ENCODE measurements at places on chromosomes 6 and 20.

DNA sequence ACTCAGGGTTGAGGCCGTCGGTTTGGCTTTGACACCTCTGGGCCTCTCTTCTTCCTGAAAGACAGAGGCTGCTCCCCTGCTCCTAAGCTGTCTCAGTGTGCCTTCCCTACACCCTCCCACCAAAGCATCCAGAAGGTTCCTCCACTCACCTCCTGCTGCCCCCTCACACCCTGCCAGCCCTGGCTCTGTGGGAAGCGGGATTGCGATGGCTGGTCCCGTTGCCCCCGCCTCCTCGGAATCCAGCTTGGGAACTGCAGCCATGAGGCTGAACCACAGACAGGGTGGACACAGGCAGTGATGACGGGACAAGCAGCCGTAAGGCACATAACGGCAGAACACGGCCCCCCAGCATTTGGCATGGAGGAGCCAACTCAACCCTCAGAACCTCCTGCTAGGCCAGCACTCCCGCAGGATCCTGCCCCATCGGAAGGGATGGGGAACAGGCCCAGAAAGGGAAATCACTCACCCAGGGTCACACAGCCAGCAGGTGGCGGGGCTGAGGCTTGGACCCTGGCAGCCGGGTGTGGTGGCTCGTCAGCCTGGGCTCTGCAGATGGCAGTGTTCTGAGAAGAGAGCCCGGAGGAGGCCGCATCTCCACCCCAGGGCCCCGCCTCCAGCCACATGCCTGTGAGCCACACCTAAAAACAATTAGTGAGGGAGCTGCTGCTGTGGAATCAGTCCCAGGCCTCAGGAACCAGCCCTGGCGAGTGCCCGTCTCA lies 139.6 kb downstream of the PHACTR3 start:
- DNase-seq = no peak

DNA sequence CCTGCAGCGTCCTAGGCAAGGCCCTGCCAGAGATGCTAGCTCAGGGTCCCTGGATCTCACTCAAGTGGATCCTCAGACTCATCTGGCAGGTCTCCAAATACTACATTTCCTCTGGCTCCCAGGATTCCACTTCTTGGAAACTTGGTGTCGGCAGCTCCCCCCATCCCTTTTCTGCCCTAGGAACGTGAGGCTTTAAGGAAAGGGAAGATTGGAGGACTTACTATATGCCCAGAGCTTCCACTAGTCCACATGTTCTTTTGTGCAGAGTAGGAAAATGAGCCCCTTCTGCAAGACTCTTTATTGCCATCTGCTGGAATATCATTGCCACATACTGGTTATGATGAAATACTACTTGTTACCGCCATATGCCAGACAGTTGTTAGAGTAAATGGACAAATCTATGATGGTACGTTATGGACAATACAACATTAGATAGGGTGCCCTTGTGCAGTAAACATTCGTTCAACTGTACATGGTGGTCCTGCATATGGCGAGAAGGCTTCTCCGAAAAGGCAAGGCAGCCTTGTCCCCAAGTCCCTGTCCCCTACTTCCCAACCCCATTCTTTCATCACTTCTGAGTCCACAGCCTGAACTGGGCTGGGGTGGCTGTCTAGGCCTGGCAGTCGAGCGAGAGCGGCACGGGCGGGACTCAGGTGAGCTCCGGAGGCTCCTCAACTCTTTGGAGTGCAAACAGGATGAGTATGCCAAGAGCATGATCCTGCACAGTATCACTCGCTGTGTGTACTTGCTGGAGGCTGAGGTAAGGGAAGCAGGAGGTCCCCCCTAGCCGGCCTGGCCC lies 780 bp downstream of the ARMC12 start:
- no peak for DNase-seq

DNA sequence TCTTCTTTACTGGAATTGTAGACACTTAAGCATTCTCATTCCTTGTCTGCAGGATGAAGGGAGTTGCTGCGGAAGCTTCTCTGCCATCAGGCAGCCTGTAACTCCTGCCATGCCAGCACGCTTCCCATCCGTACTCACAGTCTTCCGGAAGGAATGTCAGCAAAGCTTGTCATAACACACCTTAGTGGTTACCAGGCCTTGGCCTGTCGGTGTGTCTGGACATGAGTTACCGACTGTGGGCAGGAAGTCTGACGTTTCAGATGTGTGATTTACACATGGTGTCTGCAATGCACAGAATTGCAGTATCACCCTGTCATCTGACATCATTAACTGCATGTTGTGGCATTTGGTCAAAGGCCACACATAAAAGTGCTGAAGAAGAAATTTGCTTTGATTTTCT lies 102.2 kb downstream of the SLC24A3 start:
- DNase-seq = no peak

GRCh38 chr20:3161316-3162079 lies 1.8 kb upstream of the FASTKD5 start:
- DNase-seq = no peak

DNA sequence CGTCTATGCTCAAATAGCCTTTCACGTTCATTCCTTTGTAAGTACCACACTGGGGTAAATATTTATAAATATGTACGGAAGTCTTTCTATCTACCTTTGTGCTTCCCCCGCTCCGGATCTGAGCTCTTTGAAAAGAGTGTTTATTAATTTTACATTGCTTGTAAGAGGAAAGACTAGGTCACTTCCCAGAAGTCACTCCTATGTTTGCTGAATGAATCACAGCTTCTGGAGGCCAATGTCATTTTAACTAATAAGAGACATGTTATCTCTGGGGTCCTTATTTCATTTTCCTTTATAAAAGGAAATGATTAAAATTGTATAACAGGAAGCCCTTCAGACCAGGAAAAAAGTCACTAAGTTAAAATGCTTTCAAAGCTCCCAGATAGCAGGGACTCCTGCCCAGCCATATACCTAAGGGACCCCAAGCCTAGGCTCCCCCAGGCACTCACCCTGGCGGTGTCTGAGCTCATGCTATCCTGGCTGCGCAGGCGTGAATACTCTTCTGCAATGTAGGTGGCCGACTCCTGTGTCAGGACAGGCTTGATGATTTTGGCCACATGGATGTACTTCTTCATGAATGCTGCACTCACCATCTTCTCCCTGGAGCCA lies 12.6 kb downstream of the MCM3 start:
- no peak for DNase-seq

- DNase-seq = no peak
Measured at GRCh38 chr6:45630801-45631200, 253.1 kb upstream of the SUPT3H start.

DNA sequence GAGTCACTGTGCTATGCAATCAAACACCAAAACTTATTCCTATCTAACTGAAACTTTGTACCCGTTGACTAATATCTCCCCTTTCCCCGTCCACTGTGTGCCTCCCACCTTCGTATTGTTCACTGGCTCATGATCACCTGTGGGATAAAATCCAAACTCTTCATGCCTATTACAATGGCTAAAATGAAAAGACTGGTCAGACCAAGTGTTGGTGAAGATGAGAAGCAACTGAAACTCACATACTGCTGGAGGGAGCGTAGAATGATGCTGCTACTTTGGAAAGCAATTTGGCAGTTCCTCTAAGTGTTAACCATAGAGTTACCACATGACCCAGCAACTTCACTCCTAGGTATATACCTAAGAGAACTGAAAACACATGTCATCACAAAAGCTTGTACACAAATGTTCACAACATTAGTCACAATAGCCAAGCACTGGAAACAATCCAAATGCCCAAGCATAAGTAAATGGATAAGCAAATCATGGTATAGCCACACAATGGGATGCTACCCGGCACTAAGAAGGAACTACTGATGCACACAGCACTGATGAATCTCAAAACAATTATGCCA lies 13.1 kb downstream of the RPS10 start:
- DNase-seq = no peak

DNA sequence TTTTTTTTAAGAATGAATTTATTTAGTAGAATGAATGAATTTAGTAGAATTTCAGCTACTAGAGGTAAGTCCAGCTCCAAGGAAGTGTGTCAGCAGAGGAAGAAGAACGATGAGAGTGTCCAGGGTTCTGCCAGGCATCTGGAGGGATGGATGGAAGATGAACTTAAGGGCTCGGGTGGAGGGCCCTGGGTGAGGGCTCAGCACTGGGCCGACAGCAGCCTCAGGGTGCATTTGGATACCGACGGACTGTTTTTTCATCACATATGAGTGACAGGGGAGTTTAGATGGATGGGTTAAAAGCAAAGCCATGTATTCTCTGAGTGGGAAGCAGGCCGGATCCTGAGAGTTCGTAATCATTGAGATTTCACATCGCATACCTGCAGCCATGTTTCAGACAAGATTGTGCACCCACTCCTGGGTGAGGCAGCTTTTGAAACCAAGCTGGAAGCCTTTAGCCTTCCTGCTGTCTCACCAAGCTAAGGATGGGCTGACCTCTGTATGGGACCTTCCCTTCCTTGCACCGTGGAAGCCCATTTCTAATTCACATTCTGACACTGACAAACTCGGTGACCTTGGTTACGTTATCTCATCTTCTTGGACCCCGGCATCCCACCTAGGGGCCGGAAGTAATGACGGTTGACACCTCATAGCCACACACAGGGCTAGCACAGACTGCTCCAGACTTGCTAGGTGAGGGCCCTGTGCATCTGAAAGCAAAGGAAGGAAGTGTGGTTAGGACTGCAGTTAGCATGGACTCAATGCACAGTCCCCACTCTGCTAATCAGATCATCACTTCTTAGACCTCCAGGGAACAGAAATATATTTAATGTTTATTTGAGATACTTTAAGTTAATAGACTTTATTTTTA lies 228.5 kb downstream of the SLC24A3 start:
- no peak for DNase-seq

- no peak for DNase-seq
Measured at GRCh38 chr20:17611540-17612286, 41.8 kb downstream of the DSTN start.

GRCh38 chr20:41175201-41175651 lies 37.9 kb downstream of the PLCG1 start:
- DNase-seq = no peak

GRCh38 chr6:36984581-36985416 lies 1.2 kb downstream of the MTCH1 start:
- peak; percentile 13 for DNase-seq

DNA sequence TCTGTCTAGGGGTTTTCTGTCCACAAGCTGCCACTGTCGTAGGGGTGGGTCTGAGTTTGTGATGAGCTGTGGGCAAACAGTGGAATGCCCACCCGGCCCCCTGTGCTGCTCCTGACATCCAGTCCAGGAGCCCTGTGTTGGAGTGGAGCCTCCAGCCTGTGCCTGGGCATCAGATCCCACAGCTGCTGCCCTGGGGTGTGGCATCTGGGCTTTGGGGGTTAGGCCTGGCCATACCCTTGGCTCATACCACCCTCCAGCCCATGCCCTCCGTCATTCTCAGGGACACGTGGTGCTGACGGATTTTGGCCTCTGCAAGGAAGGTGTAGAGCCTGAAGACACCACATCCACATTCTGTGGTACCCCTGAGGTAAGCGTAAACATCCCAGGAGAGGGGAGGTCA lies 12.9 kb downstream of the SGK2 start:
- DNase-seq = no peak

DNA sequence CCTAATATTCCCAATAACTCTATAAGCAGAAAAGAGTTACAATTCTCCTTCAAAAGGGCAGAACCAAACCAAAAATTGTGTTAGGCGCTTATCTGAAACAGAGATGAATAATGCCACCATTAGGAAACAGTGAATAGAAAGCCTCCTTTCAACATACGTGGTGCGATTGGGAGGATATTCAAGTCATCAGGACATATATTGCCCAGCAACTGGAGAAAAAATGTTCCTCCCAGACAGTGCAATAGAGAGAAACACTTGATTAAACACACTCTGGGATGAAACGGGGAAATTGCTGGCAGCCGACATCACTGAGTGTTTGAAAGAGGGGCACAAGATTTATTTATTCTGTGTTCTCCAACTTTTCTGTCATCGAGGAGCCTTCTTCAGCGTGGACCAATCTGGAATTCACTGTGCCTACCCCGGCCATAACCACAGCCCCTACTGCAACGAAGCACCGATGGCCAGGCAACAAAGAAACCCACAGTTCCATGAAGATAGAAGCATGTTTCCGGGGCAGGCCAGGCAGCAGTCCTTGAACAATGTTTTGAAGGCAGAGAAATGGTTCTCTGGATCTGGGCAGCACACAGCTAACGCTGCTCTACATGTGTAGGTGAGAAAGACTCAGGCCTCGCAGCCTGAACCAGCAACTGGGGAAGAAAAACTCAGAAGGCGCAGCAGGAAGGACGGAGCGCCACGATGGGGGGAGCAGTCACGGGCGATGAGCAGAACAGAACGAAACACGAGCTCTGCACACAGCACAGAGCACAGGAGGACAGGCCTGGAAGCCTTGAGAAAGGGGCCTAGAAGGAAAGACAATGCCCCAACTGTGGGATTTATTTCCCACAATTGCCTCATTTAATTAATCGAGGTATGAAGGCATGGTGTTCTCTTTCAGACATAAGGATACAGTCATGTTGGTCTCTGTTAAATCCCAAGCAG lies 234.2 kb upstream of the FOXQ1 start:
- no peak for DNase-seq

DNA sequence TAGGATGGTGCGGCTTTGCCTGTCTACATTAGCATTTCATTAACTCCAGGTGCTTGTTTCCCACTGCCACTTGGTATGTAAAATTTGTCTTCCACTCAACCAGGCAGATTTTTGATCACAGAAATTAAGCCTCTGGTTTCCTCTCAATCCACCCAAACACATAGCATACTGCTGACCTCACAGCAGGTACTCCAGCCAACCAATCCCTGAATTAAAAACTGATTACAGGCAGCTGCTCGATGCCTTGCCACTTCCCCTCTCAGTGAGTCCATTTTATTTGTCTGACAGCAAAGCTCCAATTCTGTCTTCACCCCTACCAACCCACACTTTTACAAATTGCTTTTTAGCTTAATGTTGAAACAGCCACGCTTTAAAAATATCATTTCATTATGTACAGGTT lies 95.2 kb downstream of the PLCB1 start:
- no peak for DNase-seq

DNA sequence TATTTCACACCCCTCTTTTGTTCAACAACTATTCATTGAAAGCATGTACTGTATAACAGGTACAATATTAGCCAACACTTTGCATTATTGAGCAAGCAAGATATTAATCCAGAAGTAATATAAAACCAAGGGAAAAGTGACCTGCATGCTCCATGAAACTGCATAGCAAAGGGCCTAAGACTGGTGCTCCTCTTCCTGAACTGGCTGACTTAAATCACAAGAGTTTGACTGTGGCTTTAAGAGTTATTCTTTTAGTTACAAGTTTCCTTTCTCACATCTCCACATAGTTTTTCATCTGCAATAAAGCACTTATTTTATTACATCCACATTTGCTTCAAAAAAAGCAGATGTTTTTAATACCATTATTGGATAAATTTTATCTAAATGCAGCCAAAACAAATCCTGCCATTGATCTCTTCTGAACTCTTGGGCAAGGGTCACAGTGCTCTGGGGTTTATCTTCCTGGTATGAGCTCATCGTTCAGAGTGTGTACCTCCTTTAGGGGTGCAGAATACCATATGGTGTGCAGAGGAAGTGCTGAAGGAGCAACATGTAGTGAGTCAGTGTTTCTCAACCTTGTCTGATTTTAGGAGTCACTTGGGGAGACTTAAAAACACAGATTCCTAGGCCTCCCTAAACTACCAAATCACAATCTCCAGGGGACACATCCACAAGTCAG lies 1225.9 kb upstream of the MAP3K7 start:
- no peak for DNase-seq

All from activated CD8-positive, alpha-beta memory T cell treated with anti-CD3 and anti-CD28 coated beads for 48 hours (primary cell).